Inflammatory macrophage treated with lipopolysaccharide for 4 hours (primary cell): ENCODE measurements at places on chromosomes 7 and 10.

DNA sequence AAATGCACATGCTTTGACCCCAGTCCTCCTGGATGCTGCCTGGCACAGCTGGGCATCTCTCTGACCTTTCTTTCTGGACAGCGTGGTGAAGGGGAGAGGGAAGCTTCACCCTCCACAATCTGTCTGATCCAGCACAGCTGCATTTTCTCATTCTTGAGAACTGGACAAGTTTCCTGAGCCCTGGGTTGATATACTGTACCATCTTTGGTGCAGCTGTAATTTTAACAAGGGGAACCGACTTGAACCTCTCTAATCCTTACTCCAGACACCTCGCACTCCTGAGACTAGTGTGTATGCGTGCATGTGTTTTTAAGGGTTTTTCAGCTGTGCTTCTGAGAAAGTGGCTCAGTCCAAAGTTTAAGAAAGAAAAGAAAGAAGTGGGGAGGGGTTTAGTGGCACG is 655.7 kb downstream of the INHBA start:
- DNase-seq, result no peak

DNA sequence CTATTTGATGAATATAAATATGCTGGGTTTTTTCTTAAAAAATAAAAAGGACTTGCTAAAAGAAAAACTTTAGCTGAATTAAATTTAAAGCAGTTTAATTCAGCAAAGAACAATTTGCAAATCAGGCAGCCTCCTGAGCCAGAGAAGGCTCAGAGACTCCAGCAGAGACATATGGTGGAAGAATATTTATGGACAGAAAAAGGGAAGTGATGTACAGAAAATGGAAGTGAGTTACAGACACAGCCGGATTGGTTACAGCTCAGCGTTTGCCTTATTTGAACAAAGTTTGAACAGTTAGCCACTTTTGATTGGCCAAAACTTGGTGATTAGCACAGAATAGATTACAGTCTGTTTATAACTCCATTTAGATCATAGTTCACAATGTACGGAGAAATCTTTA is 110.3 kb downstream of the GAD2 start:
- peak; percentile 24 for DNase-seq

GRCh38 chr7:18461785-18462467 is 33.6 kb upstream of the HDAC9 start:
- DNase-seq, result no peak

- peak; percentile 48 for DNase-seq
Observed at GRCh38 chr7:74606101-74606908, 51.2 kb upstream of the GTF2I start.

GRCh38 chr7:46879783-46880182 is 702.1 kb downstream of the TNS3 start:
- DNase-seq, result no peak

DNA sequence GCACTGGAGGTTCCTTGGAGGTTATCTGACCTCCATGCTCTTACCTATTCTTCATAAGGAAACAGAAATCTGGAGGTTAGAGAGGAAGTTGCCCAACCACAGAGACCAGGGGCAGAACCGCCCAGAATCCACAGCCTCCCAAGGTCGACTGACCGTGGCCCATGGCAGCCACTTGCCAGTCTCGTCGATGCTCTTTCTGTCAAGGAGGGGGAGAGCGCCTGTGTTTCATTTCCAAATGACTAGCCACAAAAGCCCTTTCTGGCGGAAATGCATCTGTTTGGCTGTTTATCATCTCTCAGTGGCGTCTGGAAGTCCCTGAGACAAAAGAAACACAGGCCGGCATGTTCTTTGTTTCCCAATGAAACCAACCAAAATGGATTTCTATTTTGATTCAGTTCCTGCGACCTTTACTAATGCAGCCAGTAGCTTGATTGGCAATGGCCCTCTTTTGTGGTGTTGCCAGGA is 2.9 kb downstream of the RAMP3 start:
- DNase-seq, result peak; percentile 18

- peak; percentile 9 for DNase-seq
Observed at GRCh38 chr10:99709480-99710229, 22.3 kb downstream of the COX15 start.

- DNase-seq, result no peak
Observed at GRCh38 chr10:978826-979421, 9.3 kb upstream of the GTPBP4 start.

- peak; percentile 77 for DNase-seq
Observed at GRCh38 chr7:100444311-100445278, 8.3 kb upstream of the PPP1R35 start.

- DNase-seq, result no peak
Observed at GRCh38 chr7:146982482-146982881, 865.9 kb downstream of the CNTNAP2 start.

DNA sequence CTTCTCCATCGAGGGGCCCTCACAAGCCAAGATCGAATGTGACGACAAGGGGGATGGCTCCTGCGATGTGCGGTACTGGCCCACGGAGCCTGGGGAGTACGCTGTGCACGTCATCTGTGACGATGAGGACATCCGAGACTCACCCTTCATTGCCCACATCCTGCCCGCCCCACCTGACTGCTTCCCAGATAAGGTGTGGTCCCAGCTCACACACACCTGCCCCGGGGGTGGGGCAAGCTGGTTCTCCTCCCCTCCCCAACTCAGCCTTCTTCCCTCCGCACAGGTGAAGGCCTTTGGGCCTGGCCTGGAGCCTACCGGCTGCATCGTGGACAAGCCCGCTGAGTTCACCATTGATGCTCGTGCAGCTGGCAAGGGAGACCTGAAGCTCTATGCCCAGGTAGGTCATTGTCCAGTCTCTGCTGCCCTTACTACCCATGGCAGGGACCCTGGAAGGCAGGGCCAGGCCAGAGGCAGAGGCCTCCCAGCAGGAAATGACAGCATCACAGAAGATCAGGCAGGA is 11.0 kb downstream of the FLNC start:
- DNase-seq, result no peak

DNA sequence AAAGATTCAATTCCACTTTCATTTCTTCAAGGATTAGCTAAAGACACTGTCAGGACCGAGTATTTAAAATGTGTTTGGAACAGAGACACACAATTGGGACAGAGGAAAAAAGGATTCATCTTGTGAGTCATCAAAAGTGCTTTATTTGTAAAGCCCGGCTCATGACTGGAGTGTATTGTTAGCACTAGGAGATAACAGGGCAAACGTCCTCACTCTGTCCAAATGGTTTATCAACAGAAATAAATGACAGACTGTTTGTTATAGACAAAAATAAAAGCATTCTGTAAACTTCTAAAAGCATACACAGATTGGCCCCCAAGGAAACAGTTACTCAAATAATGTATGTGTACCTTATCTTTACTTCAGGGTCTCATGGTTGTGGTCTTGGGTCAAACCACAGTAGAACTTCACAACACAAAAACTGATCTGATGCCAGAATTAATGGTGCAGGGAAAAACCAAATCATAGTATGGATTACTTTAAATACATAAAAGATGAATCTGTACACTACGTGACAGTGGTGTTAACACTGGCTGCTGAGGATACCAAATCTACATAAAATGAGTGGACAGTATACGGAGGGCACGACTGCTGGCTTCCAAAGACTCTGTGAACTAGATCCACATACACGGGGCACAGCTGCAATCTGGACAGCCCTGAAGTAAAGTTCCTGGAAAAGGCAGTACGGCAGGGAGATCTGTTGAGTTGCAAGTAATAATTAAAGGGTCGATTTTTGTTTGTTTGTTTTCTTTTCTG is 179.4 kb downstream of the PIP4K2A start:
- no peak for DNase-seq

DNA sequence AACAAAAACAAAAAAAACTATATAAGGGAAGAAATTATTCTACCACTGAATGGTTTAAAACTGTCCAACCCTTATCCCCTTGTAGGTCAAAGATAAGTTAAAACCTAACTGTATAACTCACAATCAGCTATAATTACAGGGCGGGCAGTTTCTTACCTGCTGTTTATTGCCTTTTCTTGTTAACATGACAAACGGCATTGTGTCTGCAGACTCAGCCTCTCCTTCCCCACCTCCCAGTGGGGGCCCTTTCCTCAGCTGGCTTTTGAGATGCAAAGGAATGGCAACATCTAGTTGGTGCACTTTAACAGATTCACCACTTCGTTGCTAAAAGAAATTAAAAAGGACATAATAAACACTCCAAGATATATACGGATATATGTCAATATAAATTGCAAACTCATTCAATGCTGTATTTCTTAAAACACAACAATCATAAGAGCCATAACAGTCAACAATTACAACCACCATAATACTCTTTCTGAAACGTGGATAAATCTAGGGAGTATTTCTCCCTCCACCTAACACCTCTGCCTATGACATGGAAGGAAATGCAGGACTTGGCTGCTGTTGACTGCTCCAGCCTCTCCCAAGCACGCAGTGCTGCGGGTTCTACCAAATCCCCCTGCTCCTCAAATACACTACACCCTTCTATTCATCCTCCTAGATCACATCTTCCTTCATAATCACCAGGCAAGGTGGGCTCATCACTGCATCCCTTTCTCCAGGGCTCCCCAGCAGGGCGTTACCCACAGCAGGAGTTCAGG is 106.0 kb downstream of the UPF2 start:
- no peak for DNase-seq

- peak; percentile 41 for DNase-seq
Observed at GRCh38 chr7:131194070-131194865, 133.4 kb upstream of the MKLN1 start.

DNA sequence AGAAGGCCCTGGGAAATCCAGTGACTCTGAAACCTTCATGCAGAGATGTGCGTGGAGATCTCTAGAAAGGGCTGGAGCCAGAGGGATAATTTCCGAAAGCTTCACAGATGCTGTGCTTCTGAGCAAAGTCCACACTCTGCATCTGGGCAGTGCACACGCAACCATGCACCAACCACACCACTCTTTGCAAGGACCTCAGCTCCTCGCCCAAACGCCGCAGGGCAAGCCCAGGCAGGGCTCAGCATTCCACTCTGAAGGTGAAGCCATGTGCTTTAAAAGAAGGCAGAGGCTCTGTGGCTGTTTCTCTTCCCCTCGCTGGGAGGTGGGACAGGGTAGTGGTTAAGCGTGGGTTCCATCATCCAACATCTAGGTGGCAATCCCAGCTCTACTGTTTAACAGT is 48.4 kb downstream of the ASB13 start:
- no peak for DNase-seq

GRCh38 chr7:83478616-83479015 is 170.3 kb downstream of the SEMA3E start:
- DNase-seq, result no peak

DNA sequence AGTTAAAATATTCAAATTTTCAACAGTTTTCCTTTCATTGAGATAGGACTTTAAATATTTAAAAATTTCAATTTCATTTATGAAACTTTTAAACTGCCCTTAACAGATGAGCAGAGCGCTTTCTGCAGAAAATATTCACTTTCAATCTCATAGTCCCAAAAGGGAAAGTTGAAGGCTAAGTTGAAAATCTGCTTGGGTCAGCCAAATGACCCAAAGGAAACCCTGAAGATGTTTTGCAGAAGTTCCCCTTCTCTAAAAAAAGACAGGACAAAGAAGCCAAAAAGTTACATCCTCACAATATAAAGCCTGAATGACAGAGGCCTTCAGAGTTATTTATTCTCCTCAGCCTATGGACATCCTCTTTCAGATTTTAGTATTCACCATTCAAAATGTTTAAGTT is 17.6 kb upstream of the SCIN start:
- DNase-seq, result peak; percentile 61

DNA sequence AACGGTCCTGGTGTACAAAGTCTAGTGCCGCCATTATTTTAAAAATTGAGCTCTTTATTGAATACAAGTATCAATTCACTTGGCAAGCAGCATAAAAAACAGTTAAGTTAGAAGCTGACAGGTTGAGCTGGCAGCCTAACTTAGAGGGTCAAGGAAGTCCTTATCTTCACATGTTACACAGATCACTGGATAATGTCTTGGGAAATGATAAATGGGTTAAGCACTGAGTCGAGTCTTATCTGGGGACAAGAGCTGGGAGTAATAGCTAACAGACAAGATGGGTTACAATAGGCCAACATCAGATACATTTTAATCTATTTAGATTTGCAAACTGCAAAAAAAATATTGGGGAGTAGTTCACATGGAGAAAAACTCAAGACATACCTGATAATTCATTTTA is 34.2 kb downstream of the SLC18A2 start:
- DNase-seq, result no peak

- no peak for DNase-seq
Observed at GRCh38 chr10:89734616-89735015, 33.2 kb downstream of the KIF20B start.

GRCh38 chr7:133888061-133888930 is 238.8 kb upstream of the LRGUK start:
- DNase-seq, result no peak

GRCh38 chr7:151311294-151311864 is 30.2 kb upstream of the NUB1 start:
- peak; percentile 20 for DNase-seq

DNA sequence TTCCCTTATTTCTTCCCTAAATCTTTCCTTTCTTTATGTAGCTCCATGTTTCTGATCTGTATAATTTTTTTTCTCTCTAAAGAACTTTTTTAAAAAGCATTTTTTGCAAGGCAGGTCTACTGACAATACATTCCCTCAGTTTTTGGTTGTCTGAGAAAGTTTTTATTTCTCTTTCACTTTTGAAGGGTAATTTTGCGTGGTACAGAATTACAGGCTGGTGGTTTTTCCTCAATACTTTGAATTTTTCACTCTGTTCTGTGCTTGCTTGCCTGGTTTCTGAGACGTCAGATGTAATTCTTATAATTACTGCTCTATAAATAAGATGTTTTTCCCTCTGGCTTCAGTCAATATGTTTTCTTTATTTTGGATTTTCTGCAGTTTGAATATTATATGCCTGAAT is 205.4 kb upstream of the VSTM2A start:
- DNase-seq, result no peak

GRCh38 chr7:664997-665735 is 61.3 kb upstream of the DNAAF5 start:
- DNase-seq, result no peak

DNA sequence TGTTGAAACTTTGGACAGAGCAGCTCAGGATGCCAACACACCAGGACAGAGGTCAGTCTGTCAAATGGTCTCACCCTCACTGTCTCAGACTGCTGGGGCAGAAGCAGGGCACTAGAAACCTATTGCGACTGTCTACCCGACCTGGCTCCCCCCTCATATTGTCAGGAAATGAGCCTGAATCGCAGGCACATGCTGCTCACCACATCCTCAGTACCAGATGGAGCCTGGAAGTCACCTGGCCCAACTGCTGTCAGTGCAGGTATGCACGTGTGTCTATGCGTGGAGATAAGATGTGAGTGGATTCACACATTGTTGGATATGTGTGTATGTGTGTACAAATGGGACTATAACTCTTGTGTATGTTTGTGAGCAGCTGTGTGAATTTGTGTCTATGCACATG is 3.2 kb upstream of the CDHR1 start:
- no peak for DNase-seq

DNA sequence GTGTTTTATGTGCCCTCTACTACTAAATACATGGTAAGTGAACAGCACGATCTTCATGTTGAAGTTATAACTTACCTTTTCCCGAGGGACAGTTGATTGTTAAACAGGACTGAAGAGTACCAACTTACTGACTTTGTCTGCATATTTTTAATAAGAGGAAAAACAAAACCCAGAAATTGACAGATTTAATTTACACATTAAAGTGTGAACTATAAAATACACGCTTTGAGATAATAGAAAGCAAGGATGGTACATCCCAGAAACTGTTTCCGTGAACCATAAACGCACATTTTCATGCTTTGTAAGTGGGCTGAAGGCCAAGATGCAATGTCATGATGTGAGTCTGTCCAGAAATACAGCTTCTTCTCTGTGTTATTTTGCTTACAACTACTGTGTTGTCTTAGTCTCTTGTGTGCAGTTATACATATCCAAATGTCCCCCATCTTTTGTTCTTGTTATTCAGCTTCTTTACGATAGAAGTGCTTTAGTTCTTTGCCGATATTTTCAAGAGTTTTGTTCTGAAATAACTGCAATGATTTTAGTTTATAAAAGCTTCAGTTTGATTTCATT is 190.1 kb downstream of the MLLT10 start:
- no peak for DNase-seq
